ENCODE measurements at places on chromosomes 3 and 15.
A peak's percentile ranks its signal among the peaks of the same experiment; 100 is the strongest.

DNA sequence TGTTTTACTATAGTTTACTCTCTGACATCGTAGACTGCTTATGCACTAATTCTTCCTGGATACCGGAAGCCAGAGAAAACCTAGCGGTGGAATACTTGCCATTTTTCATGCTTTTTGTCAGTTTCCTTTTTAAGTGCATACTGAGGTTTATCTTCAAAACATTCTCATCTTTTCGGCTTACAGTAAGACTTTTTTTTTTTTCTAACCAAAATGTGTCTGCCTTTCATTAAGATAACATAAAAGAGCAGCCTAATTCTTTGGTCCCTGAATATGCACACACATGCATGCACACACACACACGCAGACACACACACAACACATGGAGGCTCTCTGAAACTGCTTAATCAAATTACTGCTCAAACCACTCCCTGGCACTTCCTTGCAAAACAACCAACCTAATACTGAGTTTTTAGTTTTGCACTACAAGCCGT lies 1.3 kb downstream of the ZNF445 start:
- peak; percentile 25 for DNase-seq

DNA sequence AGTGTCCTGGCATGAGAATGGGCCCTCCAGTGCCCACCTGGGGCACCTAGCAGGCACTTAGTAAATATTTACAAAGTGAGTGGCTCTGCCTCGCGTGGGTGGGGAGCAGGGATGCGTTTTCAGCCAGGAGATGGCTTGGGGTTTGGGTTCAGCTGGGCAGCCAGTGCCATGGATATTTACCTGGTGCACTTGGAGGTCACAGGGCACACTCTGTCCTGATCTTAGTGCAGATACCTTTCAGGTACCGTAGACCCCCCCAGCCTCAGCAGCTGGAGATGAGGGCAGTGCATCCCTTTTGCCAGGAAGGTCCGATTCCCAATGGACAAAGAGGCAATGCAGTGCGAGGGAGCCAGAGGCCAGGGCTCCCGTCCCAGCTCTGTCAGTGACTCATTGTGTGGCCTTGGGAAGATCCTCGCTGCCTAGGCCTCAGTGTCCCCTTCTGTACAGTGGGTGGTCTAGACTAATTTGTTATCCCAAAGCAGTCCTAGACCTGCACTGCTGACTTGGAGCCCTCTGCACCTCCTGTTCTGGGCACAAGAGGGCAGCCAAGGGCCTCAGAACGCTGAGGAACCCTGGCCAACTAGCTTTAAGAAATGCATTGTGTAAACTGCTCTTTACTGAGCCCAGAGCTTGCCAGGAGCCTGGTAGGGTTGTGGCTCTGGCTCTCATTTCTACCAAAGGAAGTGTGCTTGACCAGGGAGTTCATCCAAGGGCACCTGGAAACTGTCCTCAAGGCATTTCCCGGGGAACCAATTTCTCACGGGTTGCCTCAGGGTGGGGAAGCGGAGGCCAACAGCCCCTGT lies 16.0 kb downstream of the HDAC11 start:
- peak; percentile 72 for DNase-seq

- DNase-seq: no peak
These were observed 2.6 kb upstream of the HHATL start for GRCh38 chr3:42705058-42705767.

DNA sequence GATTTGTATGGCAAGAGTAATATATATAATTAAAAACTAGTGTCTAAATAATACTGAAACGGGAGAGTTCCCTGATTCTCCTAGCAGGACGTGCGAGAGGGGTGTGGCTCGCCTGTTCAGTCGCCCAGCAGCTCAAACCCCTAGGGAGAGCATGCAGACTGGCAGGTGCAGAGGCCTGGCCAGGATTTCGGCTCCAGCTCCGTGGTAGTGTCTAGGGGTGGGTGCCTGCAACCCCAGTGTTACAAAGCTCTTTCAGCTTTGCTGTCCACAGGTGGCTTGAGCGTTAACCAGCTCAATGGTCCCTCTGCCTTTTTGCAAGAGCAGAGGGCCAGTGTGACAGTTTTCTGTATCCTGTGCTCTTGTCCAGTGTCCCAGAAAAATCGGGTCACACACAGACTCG lies 226.6 kb downstream of the ALCAM start:
- DNase-seq: no peak

GRCh38 chr3:168096210-168096652 lies 507 bp upstream of the GOLIM4 start:
- peak; percentile 56 for DNase-seq

- DNase-seq: no peak
These were observed 326.4 kb upstream of the TRIM42 start for GRCh38 chr3:140351466-140351865.

GRCh38 chr3:32447865-32448400 lies 54.7 kb downstream of the CMTM6 start:
- no peak for DNase-seq

GRCh38 chr3:127566833-127567232 lies 23.7 kb downstream of the TPRA1 start:
- no peak for DNase-seq

DNA sequence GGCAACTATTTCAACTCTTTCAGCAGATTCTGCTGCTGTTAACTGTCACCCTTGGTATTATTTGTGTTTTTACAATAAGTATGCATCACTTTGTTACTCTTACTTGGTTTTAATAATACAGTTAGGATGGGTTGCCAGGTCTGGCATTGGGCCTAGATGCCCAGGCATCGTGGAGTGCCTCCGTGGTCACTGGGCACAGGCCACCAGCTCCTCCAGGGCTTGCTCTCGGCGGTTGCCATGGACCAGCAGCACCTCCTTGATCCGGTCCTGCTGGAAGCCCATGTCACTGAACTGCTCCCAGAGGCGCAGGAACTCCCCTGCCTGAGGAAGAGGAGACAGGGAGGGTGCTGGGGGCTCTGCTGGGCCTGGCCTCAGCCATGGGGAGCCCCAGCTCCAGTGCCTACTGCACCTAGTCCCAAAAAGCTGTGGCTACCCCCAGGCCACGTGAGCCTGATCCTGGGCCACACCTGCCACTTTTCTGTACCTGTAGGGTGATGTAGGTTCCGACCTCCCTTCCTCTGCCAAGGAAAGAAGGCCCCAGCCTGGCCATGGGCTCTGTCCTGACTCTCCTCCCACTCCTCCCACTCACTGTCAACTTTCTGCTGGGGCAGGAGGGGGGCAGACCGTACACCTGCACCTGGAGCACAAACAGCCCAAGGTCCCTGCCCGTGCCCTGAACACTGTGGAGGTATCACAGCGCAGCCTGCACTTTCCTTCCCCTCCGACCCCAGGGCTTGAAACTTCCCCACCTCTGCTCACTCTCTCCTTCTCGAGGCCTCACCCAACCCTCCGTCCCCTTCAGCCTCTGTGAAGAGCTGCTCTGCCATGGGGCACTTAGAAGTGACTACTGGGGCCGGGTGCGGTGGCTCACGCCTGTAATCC lies 16.6 kb downstream of the KBTBD13 start:
- DNase-seq: no peak

DNA sequence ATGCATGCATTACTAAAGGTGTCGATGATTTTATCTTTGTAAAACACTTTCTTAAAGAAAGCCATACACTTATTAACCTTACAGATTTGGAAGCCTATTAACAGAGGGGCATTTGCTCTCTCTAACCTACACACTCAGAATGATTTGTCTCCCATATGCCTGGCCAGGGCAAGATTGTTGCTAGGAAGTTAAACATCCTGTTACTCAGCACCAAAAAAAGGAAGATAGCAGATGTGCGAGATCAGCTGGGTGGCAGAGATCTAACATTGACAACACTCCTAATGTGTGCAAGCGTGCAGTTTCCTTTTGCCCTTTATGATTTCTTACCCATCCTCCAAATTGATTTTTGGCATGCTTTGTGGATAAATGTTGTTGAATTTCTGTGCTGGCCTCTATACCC lies 73.9 kb upstream of the TMEM108 start:
- DNase-seq: no peak

- no peak for DNase-seq
These were observed 630.5 kb downstream of the TBL1XR1 start for GRCh38 chr3:176566757-176567156.

Measured in GM20000 (cell line).